Activated naive CD4-positive, alpha-beta T cell treated with anti-CD3 and anti-CD28 coated beads for 36 hours (primary cell): ENCODE measurements at places on chromosomes 12 and 14. TPM values are rescaled to one million over a fixed set of nuclear protein-coding genes. Genes with fewer than 3 reads are reported as not detected.

DNA sequence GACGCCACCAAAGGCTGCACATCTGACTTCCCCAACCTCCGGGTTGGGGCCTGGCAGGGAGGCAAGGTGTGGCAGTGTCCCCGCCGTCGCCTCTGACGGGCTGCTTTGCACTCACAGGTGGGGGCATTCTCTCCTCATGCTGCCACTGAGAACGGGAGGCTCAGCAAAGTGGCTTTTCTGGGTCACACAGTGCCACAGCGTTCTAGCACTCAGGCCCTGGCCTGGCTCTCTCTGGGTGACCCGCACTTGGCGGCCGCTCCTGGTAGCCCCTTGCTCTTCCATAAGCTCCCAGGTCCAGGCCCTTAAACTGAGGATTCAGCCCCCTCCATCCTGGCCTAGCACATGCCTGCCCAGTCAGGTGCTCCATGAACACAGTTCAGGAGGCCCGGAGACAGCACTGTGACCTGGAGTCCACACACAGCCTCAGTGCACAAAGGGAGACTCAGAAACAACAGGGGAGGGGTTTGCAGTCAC is 25.2 kb downstream of the SERPINA1 start:
- no peak overlapping the region for H3K4me3 ChIP-seq
- H3K27me3 ChIP-seq: peaks cover 9% of the 10 kb centered on the region
- no peak overlapping the region for H3K27ac ChIP-seq
- no peak for DNase-seq
- H3K4me1 ChIP-seq: no peaks in the 10 kb centered on the region

GRCh38 chr12:42299392-42300308 is 26.2 kb downstream of the ZCRB1 start:
- H3K27me3 ChIP-seq: no peaks in the 10 kb centered on the region
- peaks cover 14% of the 10 kb centered on the region for H3K4me1 ChIP-seq
- H3K36me3 ChIP-seq: no peaks in the 10 kb centered on the region
- DNase-seq: peak; percentile 91

GRCh38 chr12:89389755-89390661 is 37.7 kb upstream of the DUSP6 start:
- DNase-seq: peak; percentile 41
- H3K27me3 ChIP-seq: no peaks in the 10 kb centered on the region
- peaks cover 18% of the 10 kb centered on the region for H3K4me1 ChIP-seq
- H3K4me3 ChIP-seq: no peak overlapping the region
- no peak overlapping the region for H3K27ac ChIP-seq

GRCh38 chr14:32978691-32979255 is 40.1 kb downstream of the NPAS3 start:
- no peak for DNase-seq
- H3K27me3 ChIP-seq: peaks cover 2% of the 10 kb centered on the region
- no peak overlapping the region for H3K27ac ChIP-seq
- no peaks in the 10 kb centered on the region for H3K36me3 ChIP-seq
- no peaks in the 10 kb centered on the region for H3K4me1 ChIP-seq

Gene MRPS35
- total RNA-seq: 53.1 TPM

Gene SMOC1
- not detected for total RNA-seq

Gene PTPN21
- total RNA-seq: not detected
